ENCODE measurements at places on chromosomes 5 and 9. TPM values are rescaled to one million over a fixed set of nuclear protein-coding genes. Genes with fewer than 3 reads are reported as not detected.

- DNase-seq, result no peak
Observed at GRCh38 chr5:79745255-79745654, 55.6 kb downstream of the CMYA5 start.

- no peak for DNase-seq
Observed at GRCh38 chr5:91219803-91220371, 163.2 kb downstream of the ARRDC3 start.

DNA sequence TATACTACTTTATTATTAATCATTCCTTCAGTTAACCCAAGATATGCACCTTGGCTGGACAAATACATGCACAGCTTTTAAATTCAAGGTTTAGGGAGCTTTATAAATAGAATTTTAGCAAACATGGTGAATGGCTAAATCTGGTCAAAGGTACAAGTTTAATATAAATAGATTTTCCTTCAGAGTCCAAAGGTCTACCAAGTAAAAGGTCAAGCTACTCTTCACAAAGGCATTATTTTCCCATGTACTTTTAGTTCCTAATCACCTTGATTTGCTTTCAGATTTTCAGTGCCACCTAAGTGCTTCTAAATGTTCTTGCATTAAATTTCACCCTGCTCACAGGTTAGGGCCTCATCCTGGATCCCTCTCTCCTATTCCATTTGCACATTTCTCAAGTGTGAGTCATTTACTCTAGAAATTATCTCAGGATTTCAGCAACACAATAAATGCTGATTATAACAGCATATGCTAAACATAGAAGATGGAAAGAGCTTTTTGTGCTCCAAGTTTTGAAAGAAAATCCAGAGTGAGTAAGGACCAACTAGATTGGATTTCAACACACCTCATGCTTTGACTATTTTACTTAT is 459.4 kb upstream of the ITGA1 start:
- DNase-seq, result no peak

DNA sequence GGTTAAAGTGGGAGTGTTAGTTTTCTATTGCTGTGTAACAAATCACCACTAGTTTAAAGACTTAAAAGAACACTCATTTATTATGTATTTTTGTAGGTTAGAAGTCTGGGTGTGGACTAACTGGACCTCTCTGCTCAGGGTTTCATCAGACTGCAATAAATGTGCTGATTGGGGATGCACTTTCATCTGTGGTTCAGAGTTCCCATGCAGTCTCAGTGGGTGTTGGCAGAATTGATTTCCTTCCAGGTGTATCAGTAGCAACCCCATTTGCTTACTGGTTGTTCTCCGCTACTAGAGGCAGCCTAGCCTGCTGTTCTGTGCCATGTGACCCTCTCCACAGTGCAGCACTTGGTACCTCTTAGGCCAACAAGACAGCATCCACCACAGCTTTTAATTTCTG is 2200.5 kb downstream of the MAT2B start:
- no peak for DNase-seq

- DNase-seq, result no peak
Observed at GRCh38 chr5:68494771-68495170, 279.2 kb downstream of the PIK3R1 start.

- peak; percentile 68 for DNase-seq
Observed at GRCh38 chr5:172585114-172585513, 55.9 kb upstream of the NEURL1B start.

DNA sequence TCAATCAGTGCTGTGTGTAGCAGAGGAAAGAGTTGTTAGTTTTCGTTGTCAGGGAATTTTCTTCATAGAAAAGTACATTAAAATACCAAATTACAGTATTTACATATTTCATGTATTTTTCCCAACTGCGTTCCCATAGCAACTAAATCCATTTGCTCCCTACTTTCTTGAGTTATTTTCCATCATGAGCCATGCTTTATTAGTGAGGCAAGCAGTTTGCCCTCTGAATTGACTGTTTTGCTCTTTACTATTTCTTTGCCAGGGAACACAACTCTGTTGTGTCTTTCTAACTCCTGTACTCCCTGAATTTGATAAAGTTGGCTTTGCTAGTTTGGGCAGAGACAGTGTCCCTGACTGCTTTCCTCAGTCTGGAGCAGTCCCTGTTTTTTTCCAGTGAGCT is 276.2 kb upstream of the SLC30A5 start:
- no peak for DNase-seq

GRCh38 chr5:141434006-141434405 is 3.7 kb downstream of the PCDHGA12 start:
- no peak for DNase-seq

DNA sequence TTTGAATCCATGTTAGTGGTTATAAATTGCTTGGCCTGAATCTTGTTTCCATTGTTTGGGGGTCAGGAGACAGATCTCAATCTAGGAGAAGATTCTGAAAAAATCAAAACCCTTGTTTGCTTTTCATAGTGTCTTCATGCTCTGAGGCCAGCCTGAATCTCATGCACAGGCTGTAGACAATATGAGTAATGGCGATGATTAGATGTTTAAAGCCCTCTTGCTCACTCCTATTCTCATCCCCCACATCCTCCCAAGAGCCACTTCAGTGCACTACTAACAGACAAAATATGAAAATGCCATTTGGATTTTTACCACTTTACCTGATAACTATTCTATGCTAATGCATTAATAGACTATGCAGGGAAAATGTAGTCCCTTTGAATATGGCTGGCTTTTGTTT is 129.4 kb downstream of the NUDT12 start:
- no peak for DNase-seq

DNA sequence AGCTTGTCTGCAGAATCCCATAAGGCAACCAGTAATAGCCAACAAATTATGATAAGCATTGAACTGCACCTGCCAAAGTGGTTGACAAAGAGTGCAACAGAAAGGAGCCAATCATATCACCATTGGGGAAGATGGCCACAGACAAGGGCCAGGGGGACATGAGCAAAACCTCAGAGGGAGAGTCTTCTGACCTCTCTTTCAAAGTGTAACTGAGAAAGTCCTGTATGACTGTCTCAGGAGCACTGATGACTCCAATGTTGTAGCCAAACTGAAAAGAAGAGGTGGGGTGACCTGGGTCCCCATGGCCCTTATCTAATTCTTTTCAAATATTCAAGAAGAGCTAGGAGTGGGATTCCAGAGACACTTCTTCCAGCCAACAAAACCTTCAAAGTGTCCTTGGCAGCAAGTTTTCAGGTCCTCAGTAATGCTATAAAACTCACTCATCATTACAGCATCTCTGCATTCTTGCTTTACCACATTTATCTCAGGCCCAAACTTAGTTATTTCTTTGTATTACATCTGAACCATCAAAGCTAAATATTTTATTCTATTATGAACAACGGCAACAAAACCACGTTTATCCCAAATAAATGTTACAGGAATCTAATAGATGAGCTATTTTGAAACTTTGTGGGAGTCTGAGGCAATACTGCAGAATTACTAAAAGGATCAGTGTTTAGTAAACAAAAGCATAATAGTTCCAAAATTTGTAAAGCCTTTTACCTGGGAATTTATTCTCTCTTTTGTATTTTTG is 24.4 kb downstream of the FBLL1 start:
- no peak for DNase-seq

DNA sequence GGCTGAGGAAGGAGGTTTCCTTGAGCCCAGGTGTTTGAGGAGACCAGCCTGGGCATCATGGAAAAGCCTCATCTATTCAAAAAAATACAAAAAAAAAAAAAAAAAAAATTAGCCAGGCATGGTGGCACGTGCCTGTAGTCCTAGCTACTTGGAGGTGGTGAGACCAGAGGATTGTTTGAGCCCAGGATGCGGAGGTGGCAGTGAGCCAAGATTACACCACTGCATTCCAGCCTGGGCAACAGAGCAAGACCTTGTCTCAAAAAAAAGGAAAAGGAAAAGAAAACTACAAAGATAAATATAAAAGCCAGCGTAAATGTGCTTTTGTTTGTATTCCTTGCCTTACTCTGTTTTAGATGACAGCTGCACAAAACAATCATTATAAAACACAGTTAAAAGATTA is 2249.2 kb upstream of the C9orf72 start:
- DNase-seq, result no peak

DNA sequence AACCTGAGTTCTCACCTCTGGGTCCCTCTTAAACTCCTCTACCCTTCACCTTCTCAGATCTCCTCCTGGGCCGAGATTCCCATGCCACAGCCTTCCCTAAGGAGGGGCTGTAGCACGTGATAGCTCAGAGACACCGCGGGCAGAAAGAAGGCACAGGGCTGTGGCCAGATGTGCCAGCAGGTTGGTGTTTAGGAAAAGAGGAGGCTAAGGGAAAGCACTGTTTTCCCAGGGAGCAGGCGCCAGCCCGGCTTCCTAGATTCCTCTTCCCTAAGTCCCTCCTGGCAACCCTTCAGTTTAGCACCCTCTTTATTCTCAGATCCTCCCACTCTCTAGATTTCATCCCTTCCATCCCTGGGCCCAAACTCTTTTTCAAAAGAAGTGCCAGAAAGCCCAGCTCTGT is 59.4 kb upstream of the CCNG1 start:
- no peak for DNase-seq

DNA sequence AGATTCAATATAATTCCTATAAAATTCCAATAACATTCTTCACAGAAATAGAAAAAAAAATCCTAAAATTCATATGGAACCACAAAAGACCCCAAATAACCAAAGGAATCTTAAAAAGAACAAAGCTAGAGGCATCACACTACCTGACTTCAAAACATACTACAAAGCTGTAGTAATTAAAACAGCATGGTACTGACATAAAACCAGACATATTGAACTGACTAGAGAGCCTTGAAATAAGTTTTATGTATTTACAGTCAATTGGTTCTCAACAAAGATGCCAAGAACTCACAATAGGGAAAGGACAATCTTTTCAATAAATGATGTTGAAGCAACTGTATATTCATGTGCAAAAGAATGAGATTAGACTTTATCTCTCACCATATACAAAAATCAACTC is 36.9 kb downstream of the BTNL9 start:
- DNase-seq, result no peak

GRCh38 chr5:177972613-177973012 is 23.4 kb downstream of the PROP1 start:
- DNase-seq, result no peak

- no peak for DNase-seq
Observed at GRCh38 chr9:12640016-12640587, 53.1 kb upstream of the TYRP1 start.

DNA sequence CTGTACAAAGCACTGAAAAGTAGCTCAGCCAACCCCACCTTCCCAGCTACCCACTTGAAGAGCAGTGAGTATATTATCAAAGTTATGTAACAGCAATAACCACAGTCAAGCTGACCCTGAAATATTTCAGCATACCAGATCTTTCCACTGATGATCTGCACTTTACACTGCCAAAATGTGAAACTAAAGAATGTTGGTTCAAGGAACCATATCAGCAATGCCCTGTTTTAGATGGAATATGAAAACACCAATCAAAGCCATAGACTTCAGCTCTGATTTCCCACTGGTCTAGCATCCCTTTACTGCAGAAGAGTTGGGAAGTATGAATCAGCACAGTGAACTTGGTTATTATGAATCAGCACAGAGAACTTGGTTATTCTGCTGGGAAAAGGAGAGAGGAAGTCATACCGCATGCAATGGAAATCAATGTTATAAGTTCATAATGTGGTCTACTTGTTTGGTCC is 20.0 kb downstream of the CEMIP2 start:
- DNase-seq, result no peak

- DNase-seq, result no peak
Observed at GRCh38 chr5:104088876-104089778, 526.5 kb upstream of the NUDT12 start.

- DNase-seq, result no peak
Observed at GRCh38 chr5:169772688-169773087, 135.6 kb downstream of the DOCK2 start.

PCDHB9 gene
- total RNA-seq, result not detected

INSL4 gene
- not detected for total RNA-seq

EPB41L4A gene
- total RNA-seq, result 4.5 TPM

APBA1 gene
- 1.4 TPM for total RNA-seq

GRM6 gene
- not detected for total RNA-seq

KIAA1958 gene
- total RNA-seq, result 2.7 TPM

NRARP gene
- 7.5 TPM for total RNA-seq

OLFM1 gene
- 21.4 TPM for total RNA-seq

HOMER1 gene
- total RNA-seq, result 52.4 TPM

NPR3 gene
- 10.5 TPM for total RNA-seq

Measured in psoas muscle (tissue), 8 donors.